ENCODE measurements at places on chromosomes 1 and 21.
A peak's percentile ranks its signal among the peaks of the same experiment; 100 is the strongest.

DNA sequence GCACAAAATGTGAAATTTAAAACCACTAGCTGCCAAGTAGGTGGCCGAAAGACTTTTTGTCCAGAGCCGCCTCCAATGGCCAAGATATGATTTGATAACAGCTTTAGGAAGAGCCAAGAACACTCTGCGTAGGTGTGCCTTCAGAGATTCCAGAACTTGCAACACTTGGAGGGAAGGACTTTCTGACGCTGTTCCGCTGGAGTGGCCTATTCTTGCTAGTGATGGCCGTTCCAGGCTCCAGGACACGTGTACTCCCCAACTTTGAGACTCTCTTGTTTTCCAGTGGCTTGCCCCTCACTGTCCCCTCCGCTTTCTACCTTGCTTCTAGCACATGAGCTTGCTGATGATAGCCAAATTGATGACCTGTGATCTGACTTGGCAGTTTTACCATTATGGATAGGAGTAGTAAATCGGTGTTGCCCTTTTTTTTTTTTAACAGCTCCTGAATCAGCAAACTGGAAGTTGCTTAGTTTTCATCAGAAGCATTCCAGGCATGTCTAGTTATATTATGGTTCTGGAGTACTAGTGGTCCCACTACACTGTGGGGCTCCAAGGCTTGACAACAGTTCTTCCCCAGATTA, 1.0 kb downstream of the PRDX6 start:
- DNase-seq: peak; percentile 37

DNA sequence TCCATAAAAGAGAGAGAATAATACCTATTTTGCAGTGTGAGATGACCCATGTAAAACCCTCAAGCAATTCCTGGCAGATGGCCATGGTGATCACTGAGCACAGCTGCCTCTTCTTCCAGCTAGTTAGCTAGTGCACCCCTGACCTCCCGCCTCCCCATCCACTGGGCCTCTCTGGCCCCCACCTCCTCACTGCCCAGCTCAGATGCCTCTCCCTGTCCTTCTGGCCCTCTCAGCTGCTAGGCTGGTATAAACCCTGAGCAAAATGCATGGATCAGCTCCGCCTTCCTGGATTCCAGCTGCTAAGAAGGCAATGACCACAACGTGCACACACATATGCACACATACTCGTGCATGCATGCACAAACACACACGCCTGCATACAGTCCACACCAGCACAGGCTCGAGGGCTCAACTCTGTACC, 117.2 kb downstream of the DMRTB1 start:
- no peak for DNase-seq

DNA sequence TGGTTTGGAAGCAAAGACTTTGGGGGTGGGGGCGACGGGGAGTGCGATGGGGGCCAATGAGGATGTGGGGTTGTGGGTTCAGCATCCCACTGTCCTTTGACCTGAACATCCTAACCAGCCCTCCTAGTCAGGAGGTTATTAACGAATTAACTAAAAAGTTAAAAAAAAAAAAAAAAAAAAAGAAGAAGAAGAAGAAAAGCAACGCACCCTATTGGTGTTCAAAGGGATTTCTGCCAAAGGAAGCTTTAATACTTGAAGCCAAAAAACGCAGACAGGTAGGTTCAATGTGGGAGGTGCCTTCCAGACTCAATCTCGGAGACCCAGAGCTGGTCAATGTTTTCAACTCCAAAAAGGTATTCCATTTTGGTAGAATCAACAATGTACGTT, 2.2 kb downstream of the CLIC6 start:
- no peak for DNase-seq

GRCh38 chr1:51920130-51920529, 41.6 kb upstream of the NRDC start:
- DNase-seq: no peak

- DNase-seq: no peak
Measured at GRCh38 chr1:27862004-27862403, 10.3 kb upstream of the THEMIS2 start.
